Tongue (tissue), 3 donors: ENCODE measurements at places on chromosomes 4 and X.

DNA sequence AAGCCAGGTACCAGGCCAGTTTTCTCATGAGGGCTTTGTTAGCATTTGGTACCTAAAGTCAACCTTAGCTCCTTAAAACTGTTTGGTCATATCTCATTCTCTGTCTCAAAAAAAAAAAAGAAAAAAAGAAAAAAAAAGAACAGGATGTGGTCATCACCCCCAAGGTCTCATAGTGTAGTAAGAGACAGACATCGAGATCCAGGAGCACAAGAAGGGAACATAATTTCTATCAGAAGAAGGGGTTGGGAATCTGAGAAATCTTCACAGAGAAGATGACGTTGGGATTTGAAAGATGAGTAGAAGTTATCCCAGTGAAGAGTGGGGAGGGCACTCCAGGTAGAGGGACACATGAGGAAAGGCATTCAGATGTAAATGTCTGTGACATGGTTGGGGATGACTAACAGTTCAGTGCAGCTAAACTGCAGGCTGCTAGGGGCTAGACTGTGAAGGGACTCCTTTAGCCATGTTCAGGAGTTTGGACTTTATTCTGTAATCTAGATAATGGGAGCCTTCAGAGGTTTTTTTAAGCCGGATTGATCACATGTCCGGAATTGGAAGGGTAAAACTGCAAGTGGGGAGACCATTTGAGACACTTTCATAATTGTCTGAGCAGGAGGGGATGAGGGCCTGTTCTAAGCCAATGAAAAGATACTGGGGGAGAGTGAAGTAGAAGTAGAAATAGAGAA lies 26.9 kb upstream of the GJB1 start:
- DNase-seq: no peak

- peak; percentile 65 for DNase-seq
Observed at GRCh38 chr4:145804116-145804515, 124.2 kb downstream of the C4orf51 start.

GRCh38 chr4:71470524-71470923 lies 131.7 kb downstream of the SLC4A4 start:
- no peak for DNase-seq

DNA sequence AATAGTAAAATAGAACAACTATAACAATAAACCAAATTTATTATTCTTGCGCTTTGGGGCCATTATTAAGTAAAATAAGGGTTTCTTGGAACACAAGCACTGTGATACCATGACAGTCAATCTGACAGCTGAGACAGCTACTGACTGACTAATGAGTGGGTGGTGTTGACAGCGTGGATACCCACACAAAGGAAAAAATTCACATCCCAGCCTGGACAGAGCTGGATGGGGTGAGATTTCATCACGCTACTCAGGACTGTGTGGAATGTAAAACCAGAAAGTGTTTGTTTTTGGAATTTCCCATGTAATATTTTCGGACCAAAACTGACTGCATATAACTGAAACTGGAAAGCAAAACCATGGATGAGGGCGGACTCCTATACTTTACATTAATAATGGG lies 48.8 kb downstream of the IGFBP7 start:
- no peak for DNase-seq

GRCh38 chr4:112127048-112127637 lies 18.1 kb upstream of the FAM241A start:
- no peak for DNase-seq

DNA sequence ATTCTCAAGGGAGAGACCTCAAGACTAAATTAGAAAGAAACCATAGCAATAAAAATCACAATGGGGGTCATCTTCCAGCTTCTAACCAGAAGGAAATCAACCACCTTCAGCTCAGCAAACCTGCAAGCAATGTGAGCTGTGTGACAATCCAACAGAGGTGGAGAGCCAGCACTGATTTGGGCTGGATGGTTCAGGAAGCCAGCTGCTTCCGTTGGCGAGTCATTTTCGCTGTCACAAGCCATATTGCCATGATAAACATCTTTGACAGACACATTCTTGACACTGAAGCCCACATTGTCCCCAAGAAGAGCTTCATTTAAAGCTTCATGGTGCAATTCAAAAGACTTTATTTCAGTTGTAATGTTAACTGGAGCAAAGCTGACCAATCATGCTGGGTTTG lies 22.7 kb downstream of the F8A1 start:
- no peak for DNase-seq

DNA sequence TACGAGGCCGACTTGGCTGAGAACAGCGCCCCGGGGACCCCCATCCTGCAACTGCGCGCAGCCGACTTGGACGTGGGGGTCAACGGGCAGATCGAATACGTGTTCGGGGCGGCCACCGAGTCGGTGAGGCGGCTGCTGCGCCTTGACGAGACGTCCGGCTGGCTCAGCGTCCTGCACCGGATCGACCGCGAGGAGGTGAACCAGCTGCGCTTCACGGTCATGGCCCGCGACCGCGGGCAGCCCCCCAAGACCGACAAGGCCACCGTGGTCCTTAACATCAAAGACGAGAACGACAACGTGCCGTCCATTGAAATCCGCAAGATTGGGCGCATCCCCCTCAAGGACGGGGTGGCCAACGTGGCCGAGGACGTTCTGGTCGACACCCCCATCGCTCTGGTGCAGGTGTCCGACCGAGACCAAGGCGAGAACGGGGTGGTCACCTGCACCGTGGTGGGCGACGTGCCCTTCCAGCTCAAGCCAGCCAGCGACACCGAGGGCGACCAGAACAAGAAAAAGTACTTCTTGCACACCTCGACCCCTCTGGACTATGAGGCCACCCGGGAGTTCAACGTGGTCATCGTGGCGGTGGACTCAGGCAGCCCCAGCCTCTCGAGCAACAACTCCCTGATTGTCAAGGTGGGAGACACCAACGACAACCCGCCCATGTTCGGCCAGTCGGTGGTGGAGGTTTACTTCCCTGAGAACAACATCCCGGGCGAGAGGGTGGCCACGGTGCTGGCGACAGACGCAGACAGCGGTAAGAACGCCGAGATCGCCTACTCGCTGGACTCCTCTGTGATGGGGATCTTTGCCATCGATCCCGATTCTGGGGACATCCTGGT lies 2.4 kb downstream of the PCDH7 start:
- DNase-seq: peak; percentile 14

- no peak for DNase-seq
Observed at GRCh38 chr4:104719539-104720230, 225.0 kb upstream of the CXXC4 start.
